ENCODE measurements at places on chromosomes 12 and 14. TPM values are rescaled to one million over a fixed set of nuclear protein-coding genes. Genes with fewer than 3 reads are reported as not detected.

Gene ADAM20
- total RNA-seq, result under 0.01 TPM

Gene RND1
- total RNA-seq, result not detected

Gene HOXC4
- 2.2 TPM for total RNA-seq

Gene PIANP
- not detected for total RNA-seq

Gene TMEM63C
- total RNA-seq, result not detected

Gene GARIN6
- total RNA-seq, result not detected

Gene KCNMB4
- 2.7 TPM for total RNA-seq

Gene AICDA
- total RNA-seq, result not detected

Gene ANGEL1
- 7.3 TPM for total RNA-seq

Gene RBM23
- total RNA-seq, result 42.6 TPM

Data from GM23248 (cell line).